ENCODE measurements at places on chromosomes 3 and 15.

- H3K4me1 ChIP-seq, result no peaks in the 10 kb centered on the region
- H3K27ac ChIP-seq, result no peak overlapping the region
- no peak overlapping the region for H3K4me3 ChIP-seq
- H3K36me3 ChIP-seq, result no peaks in the 10 kb centered on the region
- H3K27me3 ChIP-seq, result no peaks in the 10 kb centered on the region
- DNase-seq, result no peak
Observed at GRCh38 chr3:124627501-124627908, 102.7 kb upstream of the UMPS start.

DNA sequence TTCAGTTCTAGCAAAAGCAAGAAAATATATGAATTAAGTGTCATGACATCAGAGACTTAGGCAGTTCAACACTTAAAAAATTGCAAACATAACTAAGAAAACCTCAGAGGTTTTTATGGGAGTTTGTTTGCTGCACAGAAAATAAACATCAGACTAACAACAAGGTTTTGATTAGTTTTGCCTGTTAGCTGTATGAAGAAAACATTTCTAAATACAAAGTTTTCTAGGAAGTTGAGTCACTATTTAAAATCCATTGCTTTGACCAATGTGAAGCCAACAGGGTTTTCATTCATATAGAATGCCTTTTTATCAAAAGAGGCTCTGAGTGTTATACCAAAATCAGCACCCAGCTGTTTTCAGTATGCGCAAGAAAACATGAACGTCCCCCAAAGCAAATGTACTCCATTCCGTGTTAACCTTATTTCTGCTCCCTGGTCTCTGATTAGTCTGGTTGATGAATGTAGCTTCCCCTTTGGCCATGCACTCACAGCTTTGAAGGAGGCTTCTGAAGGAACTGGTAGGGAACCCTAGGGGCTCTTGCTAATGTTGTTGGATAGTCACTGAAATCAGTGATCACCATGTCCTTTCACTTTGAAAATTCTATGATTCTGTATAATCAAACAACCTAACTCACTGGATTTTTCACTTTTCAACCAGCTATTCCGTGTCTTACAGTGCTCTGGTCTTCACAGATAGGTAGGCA is 89.6 kb upstream of the TSEN2 start:
- H3K27ac ChIP-seq, result no peak overlapping the region
- no peaks in the 10 kb centered on the region for H3K36me3 ChIP-seq
- H3K4me1 ChIP-seq, result peaks cover 2% of the 10 kb centered on the region
- DNase-seq, result no peak

- H3K36me3 ChIP-seq, result no peaks in the 10 kb centered on the region
- H3K27me3 ChIP-seq, result no peaks in the 10 kb centered on the region
- H3K4me3 ChIP-seq, result no peak overlapping the region
- DNase-seq, result peak; percentile 36
- H3K27ac ChIP-seq, result peak overlapping the region; percentile 29
- no peaks in the 10 kb centered on the region for H3K4me1 ChIP-seq
Observed at GRCh38 chr3:30986551-30986950, 92.1 kb upstream of the GADL1 start.

- H3K4me1 ChIP-seq, result peaks cover 6% of the 10 kb centered on the region
- H3K27me3 ChIP-seq, result no peaks in the 10 kb centered on the region
- H3K36me3 ChIP-seq, result no peaks in the 10 kb centered on the region
Observed at GRCh38 chr3:9279966-9280365, 30.5 kb upstream of the SRGAP3 start.

- H3K36me3 ChIP-seq, result no peaks in the 10 kb centered on the region
- no peak for DNase-seq
- H3K27me3 ChIP-seq, result no peaks in the 10 kb centered on the region
Observed at GRCh38 chr15:63340878-63341277, 40.8 kb downstream of the CA12 start.

GRCh38 chr15:78264304-78265136 is at the start of gene DNAJA4:
TSS of gene DNAJA4 (plus strand) at chr15:78264562. CDS start at chr15:78264764, 202 bp downstream.
- no peaks in the 10 kb centered on the region for H3K36me3 ChIP-seq
- no peaks in the 10 kb centered on the region for H3K27me3 ChIP-seq
- H3K4me3 ChIP-seq, result peak within 1 kb of the TSS; percentile 77
- peak; percentile 79 for DNase-seq
- H3K27ac ChIP-seq, result peak within 1 kb of the TSS; percentile 90

DNA sequence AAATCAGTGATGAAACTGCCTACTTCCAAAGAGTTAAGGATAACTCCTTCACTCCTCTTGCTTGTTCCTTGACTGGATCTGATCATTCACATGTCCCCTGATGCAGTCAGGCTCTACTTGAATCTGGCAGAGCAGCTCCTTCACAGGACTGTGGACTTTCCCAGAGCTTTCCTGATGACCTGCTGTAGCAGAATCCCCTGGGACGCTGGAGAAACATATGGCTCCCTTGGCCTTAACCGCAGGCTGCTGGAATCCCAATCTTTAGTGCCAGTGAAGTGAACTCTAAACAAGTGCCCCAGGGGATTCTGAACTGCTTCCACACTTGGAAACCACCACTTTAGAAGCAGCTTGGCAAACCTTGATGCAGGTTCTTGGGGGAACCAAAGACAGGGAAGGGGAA is 217.8 kb downstream of the CHST2 start:
- no peaks in the 10 kb centered on the region for H3K4me1 ChIP-seq
- H3K27me3 ChIP-seq, result no peaks in the 10 kb centered on the region
- no peaks in the 10 kb centered on the region for H3K36me3 ChIP-seq
- no peak overlapping the region for H3K4me3 ChIP-seq
- DNase-seq, result no peak
- no peak overlapping the region for H3K27ac ChIP-seq

DNA sequence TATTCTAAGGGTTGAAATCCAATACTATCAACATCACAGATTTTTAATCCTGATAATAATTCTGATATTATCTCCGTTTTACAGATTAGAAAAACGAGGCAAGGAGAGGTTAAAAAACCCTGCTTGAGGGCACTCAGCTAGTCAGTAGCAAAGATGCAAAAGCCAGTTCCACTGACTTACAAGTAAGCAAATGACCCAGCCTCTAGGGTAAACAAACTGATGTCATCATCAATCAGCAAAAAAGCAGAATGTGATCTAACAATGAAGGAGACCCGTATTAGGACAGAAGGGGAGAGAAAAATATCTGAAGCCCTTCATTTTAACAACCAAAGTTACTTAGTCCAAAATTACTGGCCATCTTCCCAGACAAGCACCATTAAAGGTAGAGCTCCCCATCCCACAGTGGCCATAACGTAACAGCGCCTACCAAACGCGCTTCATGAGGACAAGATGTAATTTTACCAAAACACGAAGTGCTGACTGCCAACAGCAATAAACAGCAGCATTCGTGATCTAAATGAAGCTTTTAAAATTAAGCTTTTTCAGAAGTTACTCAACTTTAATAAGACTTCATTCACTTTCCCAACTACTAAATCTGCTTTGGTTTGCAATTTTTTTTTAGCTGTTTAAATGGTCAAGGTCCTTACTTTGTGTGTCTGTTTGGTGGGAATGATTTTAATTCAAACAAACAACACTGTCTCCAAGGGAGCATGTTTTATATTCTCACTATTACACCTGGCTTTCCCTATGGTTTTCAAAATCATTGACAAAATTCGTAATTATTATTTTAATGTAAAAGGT is 176.6 kb downstream of the OSBPL10 start:
- H3K27ac ChIP-seq, result no peak overlapping the region
- H3K27me3 ChIP-seq, result no peaks in the 10 kb centered on the region
- no peaks in the 10 kb centered on the region for H3K4me1 ChIP-seq
- H3K4me3 ChIP-seq, result no peak overlapping the region
- no peak for DNase-seq
